ENCODE measurements at places on chromosomes 4 and X. TPM values are rescaled to one million over a fixed set of nuclear protein-coding genes. Genes with fewer than 3 reads are reported as not detected.

CLDN34 gene
- total RNA-seq: not detected

NUDT11 gene
- total RNA-seq: 35.0 TPM

ASB5 gene
- 0.31 TPM for total RNA-seq

RBMXL3 gene
- not detected for total RNA-seq

FAM47A gene
- not detected for total RNA-seq

PTPN13 gene
- 33.0 TPM for total RNA-seq

SPARCL1 gene
- total RNA-seq: 0.81 TPM

ANKRD50 gene
- total RNA-seq: 14.4 TPM

DGAT2L6 gene
- total RNA-seq: not detected

SULT1B1 gene
- not detected for total RNA-seq

AFAP1 gene
- 11.3 TPM for total RNA-seq

UCP1 gene
- total RNA-seq: not detected
